ENCODE measurements at places on chromosomes 13 and 19.
A peak's percentile ranks its signal among the peaks of the same experiment; 100 is the strongest.

DNA sequence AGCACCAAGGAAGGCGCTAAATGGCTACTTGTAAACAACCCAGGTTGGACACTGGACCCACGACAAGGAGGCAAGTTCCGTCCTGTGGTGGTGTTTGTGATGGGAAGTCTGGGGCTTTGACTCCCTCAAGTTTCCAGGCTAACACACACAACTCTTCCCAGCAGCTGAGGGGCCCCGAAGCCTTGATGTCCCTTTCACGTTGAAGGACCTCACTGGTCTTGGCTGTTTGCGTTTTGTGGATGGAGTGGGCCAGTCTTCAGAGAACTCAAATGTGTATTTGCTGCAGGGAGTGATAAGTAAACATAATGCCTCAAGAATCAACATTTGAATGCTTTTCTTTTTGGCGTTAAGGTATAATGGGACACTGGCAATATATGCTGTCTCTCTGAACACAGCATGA lies 199.2 kb downstream of the TM9SF2 start:
- no peak for DNase-seq

- no peak for DNase-seq
Measured at GRCh38 chr13:80860845-80861244, 519.9 kb upstream of the SPRY2 start.

GRCh38 chr19:34269968-34270621 lies 15.7 kb downstream of the GARRE1 start:
- DNase-seq, result peak; percentile 88

- no peak for DNase-seq
Measured at GRCh38 chr13:46043647-46044046, 8.9 kb downstream of the ZC3H13 start.

DNA sequence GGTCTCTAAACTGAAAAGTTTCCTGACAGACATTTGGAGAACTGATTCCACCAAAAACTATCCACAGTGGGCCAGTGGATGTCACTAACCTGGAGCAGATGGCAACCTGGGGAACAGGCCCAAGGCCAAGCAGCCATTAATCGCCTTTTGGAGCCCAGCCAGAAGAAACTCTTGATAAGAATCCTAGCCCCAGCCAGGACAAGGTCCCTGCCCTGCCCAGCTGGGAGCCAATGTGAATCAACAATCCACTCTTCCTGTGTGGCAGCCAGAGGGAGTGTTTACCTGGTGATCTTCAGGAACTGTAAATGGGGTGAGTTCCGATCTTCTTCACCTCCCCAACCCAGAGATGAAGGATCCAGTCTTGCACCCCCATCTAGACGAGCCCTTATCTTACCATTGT lies 14.5 kb upstream of the IGSF23 start:
- DNase-seq, result no peak

DNA sequence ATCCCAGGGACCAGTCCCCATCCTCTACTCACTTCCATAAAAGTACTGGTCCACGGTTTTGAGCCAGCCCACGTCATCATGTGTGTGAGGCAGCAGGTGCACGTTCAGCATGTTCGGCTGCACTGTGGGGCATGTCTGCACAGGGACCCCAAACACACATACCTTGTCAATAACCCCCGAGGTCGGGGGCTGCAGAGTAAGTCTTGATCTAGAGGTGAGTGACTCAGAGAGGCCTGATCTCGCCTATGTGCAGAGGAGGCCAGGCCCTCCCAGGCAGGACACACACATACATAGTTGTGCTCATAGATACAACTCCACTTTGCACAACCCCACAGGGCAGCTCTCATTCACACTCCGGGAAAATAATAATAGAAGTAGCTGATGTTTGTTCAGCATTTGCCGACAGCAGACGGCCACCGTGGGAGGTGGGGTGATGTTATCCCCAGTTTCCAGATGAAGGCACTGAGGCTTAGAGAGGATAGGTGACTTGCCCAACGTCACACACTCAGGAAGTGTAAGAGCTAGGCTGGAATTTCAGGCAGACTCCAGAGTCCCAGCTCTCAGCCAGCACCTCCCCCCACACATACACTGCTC lies 774 bp downstream of the MAN2B1 start:
- peak; percentile 71 for DNase-seq

DNA sequence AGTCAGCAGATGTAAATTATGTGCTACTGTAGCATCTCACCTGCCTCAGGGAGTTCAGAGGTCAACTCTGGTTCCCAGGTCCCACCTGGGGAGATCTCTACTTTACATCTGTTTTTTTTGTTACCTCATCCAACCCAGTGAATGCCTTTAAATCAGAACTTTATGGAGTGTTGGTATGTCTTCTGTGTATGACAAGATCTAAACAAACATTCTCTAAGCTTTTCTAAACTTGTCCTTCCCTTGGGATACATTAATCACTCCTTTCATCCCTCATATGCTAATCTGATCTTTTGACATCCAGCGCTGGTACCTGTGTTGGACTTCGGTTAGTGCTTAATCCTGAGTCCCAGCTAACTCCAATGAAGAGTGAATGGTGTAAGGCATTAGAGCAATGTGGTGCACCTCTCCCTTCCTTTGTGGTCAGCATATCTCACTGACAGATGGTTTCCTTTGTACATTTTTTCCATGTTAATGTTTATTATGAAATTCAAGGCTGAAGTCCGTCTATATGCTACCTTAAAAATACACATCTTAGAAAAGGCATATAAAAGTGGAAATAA lies 213.4 kb downstream of the ABCC4 start:
- DNase-seq, result no peak

DNA sequence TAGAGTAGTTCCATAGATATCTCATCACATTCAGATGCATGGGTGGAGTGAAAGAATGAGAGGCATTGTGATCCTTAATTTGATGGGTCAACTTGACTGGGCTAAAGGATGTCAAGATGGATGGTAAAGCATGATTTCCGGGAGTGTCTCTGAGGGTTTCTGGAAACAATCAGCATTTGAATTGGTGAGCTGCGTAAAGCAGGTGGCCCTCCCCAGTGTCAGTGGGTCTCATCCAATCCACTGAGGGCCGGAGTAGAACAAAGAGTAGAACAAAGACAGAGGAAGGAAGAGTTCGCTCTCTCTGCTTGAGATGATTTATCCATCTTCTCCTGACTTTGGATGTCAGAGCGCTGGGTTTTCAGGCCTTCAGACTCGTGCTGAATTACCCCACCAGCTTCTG lies 43.1 kb downstream of the SERP2 start:
- DNase-seq, result no peak

DNA sequence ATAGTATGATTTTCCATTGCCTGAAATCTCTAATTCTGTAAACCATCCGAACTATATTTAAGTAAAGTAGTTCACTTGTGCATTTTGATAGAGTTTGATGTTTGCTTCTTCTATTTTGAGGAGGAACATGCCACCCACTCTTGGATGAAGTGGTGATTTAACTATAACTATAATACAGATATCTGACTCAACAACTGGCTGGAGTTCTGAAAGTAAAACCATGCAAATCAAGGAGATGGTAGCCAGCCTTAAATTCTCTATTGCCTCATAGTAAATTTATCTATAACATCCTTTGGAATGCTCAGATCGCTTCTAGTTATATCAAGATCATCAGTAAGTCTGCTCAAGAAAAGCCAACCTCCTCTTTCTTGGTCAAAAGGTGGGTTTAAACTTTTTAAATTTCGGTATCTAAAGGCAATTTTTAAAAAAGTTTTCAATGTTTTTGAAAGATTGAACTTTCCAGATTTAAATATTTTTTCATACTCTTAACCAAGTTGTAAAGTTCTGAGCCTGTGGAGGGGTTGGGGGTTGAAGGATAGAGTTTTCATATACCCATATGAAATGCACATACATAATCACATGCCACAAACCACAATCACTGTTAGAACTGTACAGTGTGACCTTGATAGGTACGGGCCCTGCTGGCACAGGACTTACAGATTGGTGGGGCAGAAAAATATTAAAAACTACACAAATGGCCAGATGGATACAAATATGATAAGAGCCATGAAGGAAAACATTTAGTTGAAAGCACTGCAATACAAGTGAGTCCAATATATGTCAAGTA lies 90.5 kb upstream of the RFC3 start:
- no peak for DNase-seq

- DNase-seq, result no peak
Measured at GRCh38 chr13:46211116-46211482, 629 bp upstream of the LRRC63 start.

GRCh38 chr13:27044837-27045570 lies 126.6 kb downstream of the USP12 start:
- DNase-seq, result no peak

DNA sequence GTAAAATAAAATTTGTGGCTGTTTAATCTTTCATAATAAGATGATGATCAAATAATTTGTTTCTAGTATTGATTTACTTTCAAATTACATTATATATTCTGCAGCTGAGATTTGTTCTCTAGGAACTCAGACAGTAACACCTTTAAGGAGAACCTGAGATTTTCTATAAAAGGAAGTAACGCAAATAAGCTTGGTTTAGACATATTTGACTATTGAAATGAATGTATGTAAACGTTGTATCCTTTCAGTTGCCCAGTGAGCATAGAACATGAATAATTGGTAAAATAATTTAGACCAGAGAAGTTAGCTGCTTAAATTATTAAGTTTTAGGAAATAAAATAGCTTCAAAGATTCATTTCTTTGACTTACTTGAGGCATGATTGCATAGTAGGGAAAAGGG lies 3.1 kb downstream of the CDK8 start:
- DNase-seq, result no peak

- DNase-seq, result no peak
Measured at GRCh38 chr13:113219256-113219940, 10.0 kb downstream of the CUL4A start.

GRCh38 chr13:78046331-78046730 lies 127.7 kb upstream of the EDNRB start:
- DNase-seq, result no peak

DNA sequence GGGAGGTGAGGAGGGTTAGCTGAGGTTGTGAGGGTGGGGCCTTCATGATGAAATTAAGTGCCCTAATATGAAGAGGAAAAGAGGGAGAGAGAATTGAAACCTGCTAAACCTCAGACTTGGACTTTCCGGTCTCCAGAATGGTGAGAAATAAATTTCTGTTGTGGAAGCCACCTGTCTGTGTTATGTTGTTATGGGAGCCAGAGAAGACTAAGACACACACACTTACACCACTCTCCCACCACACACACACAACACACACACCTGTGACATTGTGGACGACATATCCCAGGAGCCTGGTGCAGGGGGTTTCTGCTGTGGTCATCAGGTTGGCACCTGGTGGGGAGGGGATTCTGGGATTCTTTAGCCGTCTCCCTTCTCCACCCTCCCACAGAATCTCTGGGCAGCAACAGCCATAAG lies 14.0 kb downstream of the KLK4 start:
- no peak for DNase-seq

DNA sequence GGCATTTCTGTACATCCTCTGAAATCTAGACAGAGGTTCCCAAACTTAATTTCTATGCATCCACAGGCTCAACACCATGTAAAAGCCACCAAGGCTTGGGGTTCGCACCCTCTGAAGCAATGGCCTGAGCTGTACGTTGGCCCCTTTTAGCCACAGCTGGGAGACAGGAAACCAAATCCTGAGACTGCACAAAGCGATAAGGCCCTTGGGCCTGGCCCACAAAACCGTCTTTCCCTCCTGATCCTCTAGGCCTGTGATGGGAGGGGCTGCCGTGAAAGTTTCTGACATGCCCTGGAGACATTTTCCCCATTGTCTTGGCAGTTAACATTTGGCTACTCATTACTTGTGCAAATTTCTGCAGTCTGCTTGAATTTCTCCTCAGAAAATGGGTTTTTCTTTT lies 766.4 kb downstream of the GPC5 start:
- no peak for DNase-seq

GRCh38 chr19:51119101-51119500 lies 5.6 kb upstream of the SIGLEC9 start:
- DNase-seq, result no peak

DNA sequence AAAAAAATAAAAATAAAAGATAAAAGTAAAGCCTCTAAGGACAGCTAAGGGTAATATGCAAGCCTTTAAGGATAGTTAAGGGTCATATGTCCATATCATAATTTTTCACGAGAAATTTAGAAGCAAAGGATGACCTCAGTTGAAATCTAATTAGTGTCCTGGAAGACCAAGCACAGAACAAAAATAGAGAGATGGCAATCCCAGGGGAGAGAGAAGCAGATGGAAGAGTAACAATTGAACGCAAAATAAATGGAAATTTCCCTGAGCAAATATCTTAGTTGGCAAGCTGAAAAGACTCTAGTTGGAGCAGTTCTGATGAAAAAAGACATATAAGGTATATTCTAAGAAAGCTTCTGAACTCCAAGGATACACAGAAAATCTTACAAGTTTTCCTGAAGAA lies 275.4 kb downstream of the NALCN start:
- DNase-seq, result no peak

GRCh38 chr13:25192936-25193335 lies 20.8 kb upstream of the AMER2 start:
- no peak for DNase-seq

- DNase-seq, result peak; percentile 61
Measured at GRCh38 chr19:33438987-33439781, 65.7 kb downstream of the CEBPG start.

DNA sequence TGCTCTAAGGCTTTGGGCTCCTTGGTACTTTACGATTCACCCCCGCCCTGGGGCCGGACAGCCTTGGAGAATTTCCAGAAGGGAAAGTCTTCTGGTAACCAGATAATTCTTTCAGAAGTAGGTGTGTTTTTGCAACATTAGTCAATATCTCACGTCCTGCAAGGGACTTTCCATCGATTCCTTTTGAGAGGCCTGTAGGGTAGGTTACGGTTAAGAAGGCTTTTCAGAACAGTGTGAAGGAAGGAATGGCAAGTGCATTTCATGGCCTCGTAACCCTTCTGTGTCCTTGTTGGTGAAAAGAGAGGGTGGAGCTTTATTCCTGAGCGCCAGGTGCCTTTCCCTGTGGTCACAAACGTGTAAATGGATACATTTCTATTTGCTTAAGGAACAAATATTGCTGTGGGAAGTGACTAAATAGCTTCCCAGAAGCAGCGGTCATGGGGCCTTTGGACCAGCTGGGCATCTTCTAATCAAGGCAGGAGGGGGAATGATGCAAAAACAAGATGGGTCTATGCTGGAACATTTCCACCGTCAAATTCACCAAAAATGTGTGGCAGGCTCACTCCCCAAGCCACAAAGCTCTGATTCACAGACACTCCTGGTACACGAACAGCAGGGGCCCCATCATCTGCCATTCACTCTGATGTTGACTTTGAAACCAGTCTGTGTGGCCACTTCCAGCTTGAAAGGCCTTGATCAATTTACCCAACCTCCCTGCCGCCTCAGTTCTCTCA lies 99.2 kb downstream of the ANKRD10 start:
- no peak for DNase-seq

- DNase-seq, result no peak
Measured at GRCh38 chr19:51292971-51293370, 18.5 kb upstream of the IGLON5 start.

- DNase-seq, result no peak
Measured at GRCh38 chr13:75135325-75135825, 346.6 kb downstream of the TBC1D4 start.

Measured in activated effector memory CD4-positive, alpha-beta T cell treated with anti-CD3 and anti-CD28 coated beads, Interleukin-2, amount 50 U/mL, for 16 hours (primary cell).